ENCODE measurements at places on chromosomes 4 and X.

GRCh38 chr4:185587427-185588161 lies 52.3 kb upstream of the PDLIM3 start:
- DNase-seq = peak; percentile 76

- DNase-seq = no peak
Measured at GRCh38 chr4:165927366-165927765, 54.3 kb downstream of the TLL1 start.

DNA sequence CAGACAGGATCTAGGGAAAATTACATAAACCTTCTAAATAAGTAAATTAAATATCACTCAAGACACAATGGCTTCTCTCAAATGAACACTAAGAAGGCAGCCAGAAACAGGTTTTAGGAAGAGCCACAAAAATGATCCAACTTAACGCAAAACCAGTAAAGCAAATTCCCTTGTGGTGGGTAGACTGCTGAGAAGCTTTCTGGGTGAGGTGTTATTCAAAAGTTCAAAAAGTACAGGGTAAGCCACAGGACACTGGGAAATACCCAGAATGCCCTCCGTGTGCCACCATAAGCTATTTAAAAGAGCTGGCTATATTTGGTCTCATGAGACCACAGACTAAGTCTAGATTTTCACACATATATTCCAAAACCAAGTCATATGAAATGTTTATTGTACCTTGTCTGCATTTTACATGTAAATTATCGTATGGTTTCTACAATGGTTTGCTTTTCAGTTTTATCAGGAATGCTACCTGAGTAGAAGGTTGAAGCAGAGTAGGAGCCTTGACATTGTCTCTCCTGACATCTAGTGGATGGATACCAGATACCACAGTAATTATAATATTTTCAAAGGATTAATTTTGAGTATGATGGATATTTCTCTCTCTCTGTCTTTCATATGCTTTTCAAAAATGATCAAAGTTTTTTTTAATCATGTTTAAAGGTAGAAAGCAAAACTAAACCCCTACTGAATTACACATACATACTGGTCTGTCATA lies 109.3 kb upstream of the KLHL13 start:
- DNase-seq = no peak

DNA sequence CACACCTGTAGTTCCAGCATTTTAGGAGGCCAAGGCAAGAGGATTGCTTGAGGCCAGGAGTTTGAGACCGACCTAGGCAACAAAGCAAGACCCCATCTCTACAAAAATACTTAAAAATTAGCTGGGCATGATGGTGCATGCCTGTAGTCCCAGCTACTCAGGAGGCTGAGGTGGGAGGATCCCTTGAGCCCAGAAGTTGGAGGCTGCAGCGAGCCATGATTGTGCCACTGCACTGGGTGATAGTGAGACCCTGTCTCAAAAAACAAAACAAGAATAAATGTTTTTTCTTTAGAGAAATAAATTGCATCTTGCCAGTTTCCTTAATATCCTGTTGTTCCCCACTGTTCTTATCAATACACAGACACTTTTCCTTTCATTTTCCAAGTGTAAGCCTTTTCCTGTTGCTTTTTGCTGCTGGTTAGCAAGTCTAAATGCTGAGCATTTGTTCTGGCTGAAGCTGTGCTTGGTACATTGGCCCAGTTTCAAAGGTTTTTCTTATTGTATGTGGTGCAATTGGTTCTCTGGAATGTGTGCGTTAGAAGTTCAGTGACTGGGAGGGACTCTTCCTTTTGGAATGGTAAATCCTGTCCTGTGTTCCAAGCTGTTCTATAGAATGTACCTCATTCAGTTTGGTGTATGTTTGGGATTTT lies 98.2 kb downstream of the AFF1 start:
- no peak for DNase-seq

GRCh38 chrX:148270499-148270898 lies 229.9 kb upstream of the AFF2 start:
- DNase-seq = no peak

- no peak for DNase-seq
Measured at GRCh38 chr4:6474705-6475457, 2.5 kb upstream of the PPP2R2C start.

GRCh38 chrX:40207626-40208025 lies 109.9 kb upstream of the BCOR start:
- DNase-seq = peak; percentile 7

DNA sequence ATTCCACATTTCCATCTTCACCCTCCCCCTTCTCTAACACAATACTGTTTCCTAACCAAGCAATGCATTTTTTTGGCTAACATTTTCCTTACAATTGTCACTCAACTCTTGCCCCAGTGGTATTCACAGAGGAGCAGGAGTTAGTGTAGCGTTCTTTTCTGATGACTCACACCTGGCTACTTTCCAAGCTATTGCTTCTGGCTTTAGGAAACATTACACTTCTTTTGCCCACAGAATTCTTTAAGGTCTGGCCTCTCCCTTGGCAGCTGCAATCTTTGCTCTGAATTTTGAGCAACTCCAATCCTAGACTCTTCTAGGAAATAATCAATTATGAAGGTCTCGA lies 27.5 kb upstream of the PDGFC start:
- DNase-seq = no peak

DNA sequence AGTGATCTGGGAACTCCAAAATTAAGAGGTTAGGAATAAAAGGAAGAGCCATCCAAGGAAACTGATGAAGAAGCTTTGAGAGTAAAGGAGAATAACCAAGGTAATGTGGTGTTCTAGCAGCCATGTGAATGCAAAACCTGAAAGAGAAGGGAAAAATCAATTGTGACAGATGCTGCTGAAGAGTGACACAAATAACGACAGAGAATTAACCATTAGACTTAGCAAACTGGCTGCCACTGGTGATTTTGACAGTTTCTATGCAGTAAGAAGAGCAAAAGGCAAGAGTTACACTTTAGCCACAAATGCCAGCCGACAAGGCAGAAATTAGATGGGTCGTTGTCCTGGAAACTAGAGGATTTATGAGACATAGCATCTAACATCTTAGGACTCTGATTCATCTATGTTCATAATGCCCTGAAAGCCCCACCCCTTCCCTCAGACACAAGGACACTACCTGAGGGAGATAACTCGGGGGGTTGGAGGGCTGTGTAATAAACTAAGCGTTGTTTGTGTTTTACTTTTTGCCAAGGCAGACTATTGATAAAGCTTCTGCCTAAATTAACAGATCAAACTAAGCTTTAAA lies 13.0 kb upstream of the TMEM144 start:
- no peak for DNase-seq

GRCh38 chr4:108159845-108160244 lies 8.9 kb downstream of the LEF1 start:
- peak; percentile 24 for DNase-seq

- no peak for DNase-seq
Measured at GRCh38 chr4:165207016-165207430, 338 bp upstream of the KLHL2 start.

GRCh38 chrX:34341258-34341657 lies 209.1 kb upstream of the FAM47A start:
- DNase-seq = no peak

DNA sequence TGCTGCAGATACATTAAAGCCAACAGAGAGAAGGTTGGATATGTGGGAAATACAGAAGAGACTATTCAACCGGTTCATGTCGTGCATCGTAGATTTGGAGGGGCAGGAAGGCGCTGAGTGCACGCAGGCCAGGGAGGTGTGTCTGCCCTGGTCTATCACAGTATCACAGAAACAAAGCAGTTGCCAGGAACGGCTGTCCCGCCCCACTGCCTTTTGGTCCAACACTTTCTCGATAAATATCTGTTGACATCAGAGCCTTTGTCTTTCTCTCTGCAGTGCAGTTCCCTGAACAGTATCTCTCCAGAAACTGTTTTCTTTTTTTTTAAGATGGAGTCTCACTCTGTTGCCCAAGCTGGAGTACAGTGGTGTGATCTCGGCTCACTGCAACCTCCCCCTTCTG lies 151.1 kb upstream of the BCOR start:
- DNase-seq = no peak

GRCh38 chrX:18733287-18733686 lies 25.8 kb downstream of the PPEF1 start:
- no peak for DNase-seq

GRCh38 chr4:155774033-155774432 lies 15.2 kb downstream of the GUCY1B1 start:
- no peak for DNase-seq

DNA sequence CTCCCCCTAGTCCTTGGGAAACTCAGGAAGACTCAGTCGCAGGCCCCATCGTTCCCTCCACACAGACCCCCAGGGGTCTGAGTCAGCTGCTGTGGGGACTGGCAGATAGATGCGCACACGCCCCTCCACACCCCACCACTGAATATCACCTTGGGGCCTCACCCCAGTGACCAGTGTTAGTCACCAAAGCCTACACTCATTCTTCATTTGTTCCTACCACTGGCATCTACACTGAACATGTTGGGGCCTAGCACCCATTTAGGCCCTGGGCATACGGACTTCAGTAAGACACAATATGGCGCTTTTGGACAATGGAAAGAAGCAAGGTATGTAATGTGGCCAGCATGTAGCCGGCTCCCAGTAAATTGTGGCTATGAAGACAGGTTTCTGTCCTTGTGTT lies 154.1 kb upstream of the PJA1 start:
- no peak for DNase-seq

- no peak for DNase-seq
Measured at GRCh38 chr4:20193141-20193936, 58.4 kb upstream of the SLIT2 start.

DNA sequence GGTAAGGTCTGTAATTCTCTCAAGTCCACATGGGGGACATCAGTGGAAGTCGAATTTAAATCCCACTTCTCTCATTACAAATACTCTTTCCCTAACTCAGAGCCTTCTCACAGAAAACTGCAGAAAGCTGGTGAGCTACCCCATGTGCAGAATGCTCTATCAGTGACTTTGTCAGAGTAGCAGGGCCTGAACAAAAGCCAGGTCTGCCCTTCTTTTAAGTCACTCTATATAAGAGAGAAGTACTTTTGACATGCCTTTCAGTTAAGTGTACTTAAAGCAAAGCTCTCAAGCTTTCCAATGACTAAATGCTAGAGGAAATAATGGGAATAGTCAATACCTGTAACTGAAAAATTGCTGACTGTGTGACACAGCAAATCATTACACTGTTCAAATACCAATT lies 323.1 kb downstream of the KCNIP4 start:
- DNase-seq = no peak

DNA sequence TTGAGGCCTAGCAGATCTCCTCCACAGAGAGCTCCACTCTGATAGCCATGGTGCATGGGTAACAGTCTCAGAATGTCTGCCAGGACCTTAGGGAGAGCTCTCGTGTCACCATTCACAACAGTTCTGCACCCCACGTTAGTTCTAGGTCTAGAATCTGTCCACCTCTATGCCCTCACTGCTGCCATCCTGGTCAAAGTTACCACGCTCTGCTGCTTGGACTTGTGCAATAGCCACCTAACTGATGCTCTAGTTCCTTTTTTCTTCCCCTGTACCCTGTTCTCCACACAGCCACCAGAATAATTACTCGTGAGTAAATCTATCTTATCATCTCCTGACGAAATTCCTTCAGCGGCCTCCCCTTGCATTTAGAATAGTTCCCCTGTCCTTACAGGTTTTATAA lies 268.8 kb upstream of the GATB start:
- no peak for DNase-seq

GRCh38 chr4:31674313-31674947 lies 954.3 kb downstream of the PCDH7 start:
- no peak for DNase-seq

DNA sequence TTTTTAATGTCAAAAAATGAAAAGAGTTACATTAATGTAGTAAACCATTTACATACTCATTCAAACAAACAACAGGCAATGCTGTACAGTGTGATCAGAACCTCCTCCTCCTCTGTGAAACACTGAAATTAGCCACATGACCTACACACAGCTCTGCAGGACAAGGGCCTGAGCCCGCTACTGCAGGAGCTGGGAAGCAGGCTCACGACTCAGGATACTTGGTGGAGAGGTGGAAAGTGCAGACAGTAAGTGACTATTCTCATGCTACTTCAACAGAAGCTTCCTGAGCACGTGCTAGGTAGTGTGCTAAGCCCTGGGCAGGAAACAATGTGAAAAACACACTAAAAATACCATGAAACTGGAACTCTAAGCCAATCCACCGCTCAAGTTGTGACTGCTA lies 56.8 kb downstream of the TAPT1 start:
- DNase-seq = no peak

- DNase-seq = no peak
Measured at GRCh38 chr4:93781198-93781597, 47.4 kb upstream of the ATOH1 start.

GRCh38 chrX:82748906-82749505 lies 759.1 kb upstream of the POU3F4 start:
- no peak for DNase-seq

DNA sequence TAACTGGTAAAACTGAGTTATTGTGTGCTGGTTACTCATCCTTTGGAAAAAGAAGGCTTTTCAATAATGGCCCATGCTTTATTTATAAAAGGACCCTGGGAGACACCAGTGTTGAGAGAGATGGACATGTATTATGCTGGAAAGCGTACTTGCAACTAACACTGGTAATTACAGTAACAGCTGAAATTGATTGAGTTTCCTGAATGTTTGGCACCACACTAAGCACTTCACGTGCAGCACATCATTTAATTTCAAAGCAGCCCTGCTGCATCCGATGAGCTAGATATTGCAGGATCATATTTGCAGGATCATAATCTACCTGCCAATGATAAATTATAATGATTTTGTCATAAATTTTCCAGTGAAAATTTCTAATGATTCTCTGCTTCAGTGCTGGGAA lies 81.5 kb downstream of the QRFPR start:
- DNase-seq = no peak

GRCh38 chrX:107565015-107565414 lies 63.3 kb upstream of the PRPS1 start:
- no peak for DNase-seq

GRCh38 chrX:9786798-9787635 lies 788 bp downstream of the SHROOM2 start:
- no peak for DNase-seq

DNA sequence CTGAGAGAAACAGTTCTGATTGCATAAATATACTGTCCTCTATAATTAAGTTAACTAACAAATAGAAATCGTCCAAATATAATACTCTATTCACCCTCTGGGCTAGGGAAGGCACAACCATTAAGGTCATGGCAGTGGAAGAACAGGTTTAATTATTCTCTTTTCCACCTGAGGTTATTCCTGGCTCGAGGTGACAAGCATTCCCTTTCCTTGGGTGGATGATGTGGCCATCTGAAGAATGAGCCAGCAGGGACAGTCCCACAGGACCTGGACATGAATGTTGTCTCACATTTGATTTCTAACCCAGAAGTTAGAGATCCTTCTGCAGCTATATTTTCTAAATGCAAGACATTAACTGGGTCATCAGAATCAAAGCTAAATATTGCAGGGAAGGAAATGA lies 5.5 kb downstream of the IBSP start:
- DNase-seq = no peak

GRCh38 chrX:133375615-133376340 lies 39.5 kb downstream of the GPC4 start:
- no peak for DNase-seq

- no peak for DNase-seq
Measured at GRCh38 chr4:75189711-75190335, 256.9 kb downstream of the PARM1 start.
